ENCODE measurements at places on chromosomes 1 and 21.
A peak's percentile ranks its signal among the peaks of the same experiment; 100 is the strongest.

DNA sequence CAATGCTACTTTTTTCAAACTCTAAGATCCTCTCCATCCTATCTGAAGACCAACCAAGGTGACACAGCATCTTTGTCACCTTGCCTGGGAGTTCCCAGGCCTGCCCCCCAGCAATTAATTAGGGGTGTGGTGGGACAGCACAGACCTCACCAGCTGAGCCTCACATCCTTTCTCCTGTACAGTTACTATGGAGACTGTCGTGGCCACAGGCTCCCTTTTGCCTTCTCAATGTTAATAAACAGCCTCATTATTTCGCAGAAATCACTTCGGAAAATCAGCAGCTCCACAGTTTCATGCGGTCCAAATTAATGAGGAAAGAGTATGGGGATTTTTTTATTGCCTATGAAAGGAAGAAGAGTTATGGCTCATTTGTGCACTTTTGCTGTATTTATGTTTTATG lies 378.3 kb downstream of the NPHP4 start:
- DNase-seq: no peak

- peak; percentile 20 for DNase-seq
Observed at GRCh38 chr1:112618114-112618720, 724 bp downstream of the ST7L start.

DNA sequence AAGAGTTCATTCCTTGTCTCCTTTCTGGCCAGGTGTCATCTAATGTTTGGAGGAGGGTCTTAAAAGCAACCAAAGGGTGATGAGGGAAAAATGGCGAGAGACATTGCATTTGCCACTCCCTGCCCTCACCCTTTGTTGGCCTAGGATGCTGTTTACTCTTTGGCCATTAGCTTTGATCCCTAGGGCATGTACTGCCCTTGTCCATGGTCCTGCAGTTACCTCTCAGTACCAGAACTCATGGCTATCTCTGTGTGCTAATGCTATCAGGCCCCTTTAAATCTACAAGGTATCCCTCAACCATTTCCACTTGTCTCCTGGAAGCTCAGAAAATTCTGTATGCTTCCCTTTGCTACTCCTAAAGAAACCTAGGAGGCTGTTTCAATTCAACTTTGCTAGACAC lies 424.8 kb upstream of the PLXNA2 start:
- DNase-seq: no peak

DNA sequence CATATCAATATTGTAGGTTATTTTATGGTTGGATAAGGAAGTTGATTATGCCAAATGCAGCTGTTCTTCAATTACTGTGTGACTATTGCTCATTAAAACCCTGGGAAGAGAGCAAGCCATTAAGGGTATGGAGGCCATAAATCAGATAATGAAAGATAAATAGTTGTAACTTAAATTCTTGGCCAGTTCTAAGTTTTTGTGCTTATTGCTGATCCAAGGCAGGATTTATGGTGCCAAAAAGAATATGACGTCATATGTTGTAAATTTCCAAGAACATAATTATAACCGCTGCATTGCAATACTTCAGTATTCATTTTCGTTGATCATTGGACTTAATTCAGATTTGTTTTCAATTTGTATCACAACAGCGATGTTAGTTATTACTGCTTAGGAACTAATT lies 211.6 kb downstream of the LRRC40 start:
- DNase-seq: no peak

DNA sequence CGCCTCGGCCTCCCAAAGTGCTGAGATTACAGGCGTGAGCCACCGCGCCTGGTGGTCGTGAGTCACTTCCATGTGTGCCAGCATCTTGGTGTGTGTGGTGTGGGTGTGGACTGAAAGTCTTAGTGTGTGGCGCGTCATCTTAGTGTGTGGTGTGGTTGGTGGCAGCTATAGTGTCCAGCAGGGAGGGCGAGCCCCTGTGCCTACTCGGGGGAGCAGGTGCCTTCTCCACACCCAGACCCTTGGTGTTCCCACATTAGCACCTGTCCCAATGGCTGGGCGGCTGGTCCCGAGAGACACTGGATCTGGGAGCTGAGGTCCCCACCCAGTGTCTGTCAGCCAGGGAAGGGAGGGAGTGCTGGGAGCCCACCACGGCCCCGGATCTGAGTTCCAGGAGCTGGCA lies 2.8 kb downstream of the SCNN1D start:
- no peak for DNase-seq

- peak; percentile 93 for DNase-seq
Observed at GRCh38 chr1:193537266-193538002, 351.0 kb upstream of the B3GALT2 start.

DNA sequence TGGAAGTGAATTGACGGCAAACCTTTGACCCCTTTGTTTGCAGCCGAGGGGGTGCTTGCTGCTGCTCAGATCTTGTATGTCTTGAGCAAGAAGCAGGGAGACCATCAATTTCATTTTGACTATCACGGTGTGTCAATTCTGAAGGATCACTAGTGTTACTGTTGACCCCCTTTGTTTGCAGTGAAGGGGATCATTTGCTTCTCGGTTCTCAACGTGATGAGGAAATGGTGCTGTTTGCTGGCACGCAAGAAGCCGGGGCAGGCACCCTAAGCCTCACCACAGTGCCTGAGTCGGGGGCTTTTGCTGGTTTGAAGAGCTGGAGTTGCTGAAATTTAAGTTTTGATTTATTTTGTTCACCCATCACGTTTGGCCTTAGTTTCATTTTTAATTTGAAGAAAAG lies 7.5 kb downstream of the RBM15 start:
- no peak for DNase-seq

Data from RPMI8226 (cell line).